ENCODE measurements at places on chromosomes 1 and 21.

GRCh38 chr1:87478231-87478630 lies 149.6 kb downstream of the LMO4 start:
- no peak for DNase-seq

GRCh38 chr1:4805987-4806386 lies 151.6 kb downstream of the AJAP1 start:
- DNase-seq = no peak

DNA sequence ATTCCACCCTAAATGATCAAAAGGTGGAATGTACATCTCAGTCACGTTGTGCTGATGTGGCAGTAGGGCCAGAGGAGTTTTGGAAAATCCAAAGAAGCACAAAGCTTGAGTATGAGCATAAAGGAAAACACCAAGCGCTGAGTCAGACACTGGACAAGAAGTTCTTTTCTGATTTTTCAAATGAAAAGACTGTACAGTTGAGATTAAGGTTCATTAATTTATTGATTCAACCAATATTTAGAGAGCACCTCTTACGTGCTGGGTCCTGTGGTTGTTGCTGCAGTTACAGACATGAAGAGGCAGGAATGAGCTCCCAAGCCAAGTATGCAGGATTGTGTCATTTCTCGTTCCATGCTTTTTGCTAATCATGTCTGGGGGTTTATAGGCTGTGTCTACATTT lies 28.9 kb upstream of the APP start:
- DNase-seq = no peak

DNA sequence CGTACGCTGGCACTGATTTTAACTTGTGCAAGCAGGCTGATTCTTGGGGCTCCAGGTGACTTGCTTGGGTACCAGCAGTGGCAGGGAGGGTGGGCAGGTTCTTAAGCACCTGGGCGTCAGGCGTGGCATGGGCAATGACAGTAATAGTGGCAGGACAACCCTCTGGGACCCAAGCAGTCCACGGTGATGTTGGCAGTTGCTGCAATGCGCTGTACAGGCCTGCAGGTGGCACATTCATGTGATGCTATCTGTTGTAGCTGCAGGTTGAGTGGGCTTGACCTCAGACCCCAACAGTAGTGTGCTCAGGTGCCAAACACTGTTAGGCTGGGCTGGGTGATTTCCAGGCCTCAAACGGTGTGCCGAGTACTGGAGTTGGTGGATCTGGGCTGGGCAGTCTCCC lies 10.2 kb upstream of the OR10J4 start:
- DNase-seq = no peak

DNA sequence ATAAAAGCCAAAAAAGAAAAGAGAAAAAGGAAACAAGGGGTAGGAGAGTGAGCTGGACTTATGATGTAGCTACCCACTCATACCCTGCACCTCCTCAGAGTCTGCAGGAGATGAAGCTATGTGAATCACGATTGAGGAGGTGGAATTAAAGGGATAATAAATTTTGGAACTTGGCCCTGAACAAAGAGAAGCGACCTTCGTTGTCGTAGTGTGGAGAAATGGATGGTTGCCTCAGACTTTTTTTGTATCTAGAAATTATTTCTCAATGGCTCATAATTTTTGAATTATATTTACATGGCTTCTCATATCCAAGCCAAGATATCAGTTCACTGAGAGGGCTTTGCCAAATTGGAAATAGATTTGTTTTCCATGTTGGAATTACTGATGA lies 37.8 kb upstream of the SIPA1L2 start:
- DNase-seq = no peak

DNA sequence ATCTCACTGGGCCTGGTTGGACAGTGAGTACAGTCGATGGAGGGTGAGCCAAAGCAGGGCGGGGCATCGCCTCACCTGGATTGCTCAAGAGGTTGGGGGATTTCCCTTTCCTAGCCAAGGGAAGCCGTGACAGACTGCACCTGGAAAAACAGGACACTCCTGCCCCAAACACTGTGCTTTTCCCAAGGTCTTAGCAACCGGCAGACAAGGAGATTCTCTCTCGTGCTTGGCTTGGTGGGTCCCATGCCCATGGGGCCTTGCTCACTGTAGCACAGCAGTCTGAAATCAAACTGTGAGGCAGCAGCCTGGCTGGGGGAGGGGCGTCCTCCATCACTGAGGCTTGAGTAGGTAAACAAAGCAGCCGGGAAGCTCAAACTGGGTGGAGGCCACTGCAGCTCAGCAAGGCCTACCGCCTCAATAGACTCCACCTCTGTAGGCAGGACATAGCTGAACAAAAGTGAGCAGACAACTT lies 11.3 kb downstream of the C1orf105 start:
- no peak for DNase-seq

GRCh38 chr1:78375996-78376395 lies 114.8 kb upstream of the PTGFR start:
- DNase-seq = no peak

DNA sequence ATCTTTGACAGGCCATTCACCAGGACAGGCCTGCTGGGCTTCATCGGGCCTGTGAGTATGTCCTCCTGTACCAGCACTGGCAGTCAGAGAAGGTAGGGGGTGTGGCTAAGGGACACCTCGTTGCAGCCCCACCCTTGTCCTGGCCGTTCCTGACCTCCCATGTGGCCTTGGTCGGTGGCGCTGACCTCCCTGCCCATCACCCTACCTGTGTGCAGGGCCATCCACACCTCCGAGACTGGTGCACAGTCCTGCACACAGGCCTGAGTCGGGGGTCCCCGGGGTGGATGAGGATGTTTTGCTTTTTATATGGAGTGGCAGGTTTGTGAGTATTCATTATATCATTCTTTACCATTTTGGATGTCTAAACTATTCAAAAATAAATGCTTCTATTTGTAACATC lies 59.0 kb downstream of the S100B start:
- no peak for DNase-seq

GRCh38 chr21:41188486-41189149 lies 20.7 kb downstream of the BACE2 start:
- no peak for DNase-seq

DNA sequence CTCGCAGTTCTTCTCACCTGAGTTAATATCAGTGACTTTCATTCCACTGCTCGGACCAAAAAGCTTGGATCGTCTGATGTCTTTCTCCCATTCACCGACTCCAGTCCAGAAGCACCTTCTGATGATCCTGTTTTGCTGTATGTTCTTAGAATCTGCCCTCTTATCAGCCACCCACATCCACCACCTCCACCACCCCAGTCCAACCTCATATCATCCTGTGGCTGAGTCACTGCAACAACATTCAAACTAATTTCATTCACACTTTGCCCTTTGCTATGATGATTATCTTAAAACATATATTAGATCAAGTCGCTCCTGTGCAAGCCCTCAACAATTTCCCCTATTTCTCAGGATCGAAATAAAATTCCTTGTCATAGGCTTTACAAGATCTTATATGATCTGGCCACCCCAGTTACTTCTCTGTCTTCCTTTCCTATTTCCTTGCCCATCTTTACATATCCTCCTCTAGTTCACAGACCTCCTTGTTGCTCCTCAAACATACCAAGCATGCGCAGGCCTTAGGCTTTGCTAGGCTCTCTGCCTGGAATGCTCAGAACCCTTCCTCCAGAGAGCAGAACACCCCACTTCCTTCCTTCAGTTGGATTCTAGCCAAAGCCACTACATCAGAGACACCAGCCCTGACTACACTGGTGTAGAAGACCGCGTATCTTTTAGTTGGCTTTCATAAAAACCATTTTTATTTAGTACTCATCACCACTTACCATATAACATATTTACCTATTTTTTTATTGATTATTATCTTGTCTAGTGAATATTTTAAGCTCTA lies 335.7 kb upstream of the GREM2 start:
- no peak for DNase-seq

GRCh38 chr1:47280142-47280541 lies 33.8 kb downstream of the STIL start:
- DNase-seq = no peak

DNA sequence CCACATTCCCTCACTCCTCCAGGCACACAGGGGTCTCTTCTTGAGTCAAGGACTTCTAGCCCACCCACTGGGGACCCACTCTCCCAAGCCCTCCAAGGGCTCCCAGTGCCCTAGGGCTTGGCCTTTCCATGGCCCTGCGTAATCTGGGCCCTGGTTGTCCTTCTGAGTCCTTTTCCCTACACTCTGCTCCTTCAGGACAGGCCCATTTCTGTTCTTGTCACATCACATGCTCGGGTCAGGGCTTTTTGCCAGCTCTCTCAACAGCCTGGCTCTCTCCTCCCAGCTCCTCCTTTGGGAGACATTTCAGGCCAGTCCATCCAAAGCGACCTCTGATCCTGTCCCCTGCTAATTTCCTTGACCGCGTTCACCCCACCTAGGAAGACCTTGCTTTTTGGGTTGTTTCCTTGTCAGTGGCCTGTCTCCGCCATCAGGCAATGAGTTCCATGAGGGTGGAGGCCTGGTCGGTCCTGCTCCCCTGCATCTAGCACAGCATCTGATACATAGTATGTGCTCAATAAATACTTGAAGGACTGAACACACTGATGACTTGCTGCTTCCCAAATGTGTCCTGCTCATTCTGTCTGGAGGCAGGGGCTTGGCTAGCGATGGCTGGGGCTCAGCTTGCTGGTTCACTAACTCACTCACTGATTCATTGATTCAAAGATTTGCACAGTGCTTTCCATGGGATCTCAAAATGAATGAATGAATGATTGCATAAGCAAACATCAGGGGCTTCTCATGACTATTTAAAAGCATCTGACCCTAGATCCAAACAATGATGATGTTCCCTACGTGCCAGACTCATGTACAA lies 44.8 kb downstream of the DHRS3 start:
- no peak for DNase-seq

GRCh38 chr1:112735752-112736151 lies 20.6 kb upstream of the PPM1J start:
- DNase-seq = no peak

DNA sequence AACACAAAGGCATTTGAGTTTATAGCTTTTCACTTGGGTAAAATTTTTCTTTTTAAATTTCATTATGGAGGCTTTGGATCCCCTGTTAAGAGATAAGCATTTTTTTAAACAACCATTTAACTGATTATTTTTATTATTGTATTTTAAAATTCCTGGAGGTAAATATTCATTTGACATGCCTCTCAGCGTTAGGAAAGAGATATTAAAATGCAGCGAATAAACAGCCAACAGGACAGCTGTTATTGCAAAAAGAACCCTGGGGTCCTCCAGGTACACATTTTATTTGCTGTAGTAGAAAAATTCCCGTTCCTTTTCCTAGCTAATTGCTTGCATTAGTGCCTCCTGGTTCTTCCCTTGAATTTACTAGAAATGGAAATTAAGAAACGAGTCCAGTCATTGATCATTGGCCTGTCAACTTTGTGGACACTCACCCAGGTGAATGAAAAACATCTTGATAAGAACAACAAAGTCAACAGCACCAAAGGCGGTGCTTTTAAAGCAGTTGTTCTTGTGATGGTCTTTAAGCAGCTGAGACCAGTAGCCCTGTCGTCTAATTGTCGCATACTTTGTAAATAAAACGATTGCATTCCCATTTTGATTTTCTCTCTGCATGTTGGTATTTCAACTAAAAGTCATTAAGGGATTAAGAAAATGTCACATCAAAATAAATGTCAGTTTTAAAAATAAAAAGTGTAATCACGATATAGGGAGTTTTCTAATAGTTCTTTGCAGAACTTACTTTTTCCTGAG lies 282.4 kb downstream of the GRIK1 start:
- no peak for DNase-seq

DNA sequence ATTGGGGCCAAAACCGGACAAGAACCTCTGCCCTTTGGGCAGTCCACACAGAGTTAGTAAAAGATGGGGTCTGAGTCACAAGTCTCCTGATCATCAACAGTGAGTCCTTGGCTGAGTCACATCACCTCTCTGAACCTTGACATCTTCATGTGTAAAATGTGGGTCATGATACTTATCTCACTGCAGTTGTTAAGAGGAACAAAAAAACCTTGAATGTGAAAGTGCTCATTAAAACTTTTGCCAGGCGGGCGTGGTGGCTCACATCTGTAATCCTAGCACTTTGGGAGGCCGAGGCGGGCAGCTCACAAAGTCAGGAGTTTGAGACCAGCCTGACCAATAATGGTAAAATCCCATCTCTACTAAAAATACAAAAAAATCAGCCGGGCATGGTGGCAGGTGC lies 15.7 kb downstream of the S100A16 start:
- no peak for DNase-seq

DNA sequence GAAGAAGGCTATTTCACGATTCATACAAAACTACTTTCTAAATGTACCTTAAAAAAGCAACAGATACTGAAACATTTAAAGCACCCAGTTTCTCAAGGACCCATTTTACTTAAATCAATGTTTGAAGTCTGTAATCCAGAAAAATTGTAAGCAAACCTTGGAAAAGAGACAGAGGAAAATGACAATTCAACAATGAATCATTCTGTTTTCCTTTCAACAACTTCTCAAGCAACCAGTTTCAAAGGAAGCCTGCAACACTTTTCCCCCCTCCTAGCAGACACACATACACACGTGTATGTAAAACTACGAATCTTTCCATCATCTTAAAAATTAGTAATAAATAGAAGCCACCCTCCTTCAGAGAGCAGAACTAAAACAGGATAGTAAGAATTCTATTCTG lies 1.2 kb downstream of the RERE start:
- no peak for DNase-seq

DNA sequence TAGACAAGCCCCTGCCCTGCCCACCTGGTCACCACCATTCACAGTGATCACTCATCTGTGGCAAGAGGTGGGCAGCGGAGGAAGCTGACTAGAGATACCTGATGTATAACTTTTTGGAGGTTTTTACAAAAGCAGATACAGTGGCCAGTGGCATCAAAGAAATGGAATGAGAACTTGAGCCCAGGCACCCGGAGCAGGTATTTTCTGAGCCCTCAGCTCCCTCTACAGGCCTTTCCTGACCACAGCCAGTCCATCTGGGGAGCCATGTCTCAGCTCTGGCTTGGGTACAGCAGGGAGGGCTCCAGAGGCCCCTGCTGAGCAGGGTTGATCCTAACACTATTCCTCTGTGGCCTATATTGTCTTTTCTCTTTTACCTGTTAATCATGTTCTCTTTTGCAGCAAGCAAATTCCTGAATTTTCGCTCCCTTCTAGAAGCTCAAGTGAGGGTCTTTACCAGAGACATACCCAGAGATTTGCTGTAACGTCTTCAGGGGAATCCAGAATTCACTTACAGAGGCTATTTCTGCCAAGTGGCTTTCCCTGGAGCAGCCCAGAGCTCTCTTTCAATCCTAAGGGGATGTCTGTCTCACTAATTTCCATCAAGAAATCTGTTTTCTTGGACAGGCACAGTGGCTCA lies 27.3 kb downstream of the GPR157 start:
- no peak for DNase-seq

DNA sequence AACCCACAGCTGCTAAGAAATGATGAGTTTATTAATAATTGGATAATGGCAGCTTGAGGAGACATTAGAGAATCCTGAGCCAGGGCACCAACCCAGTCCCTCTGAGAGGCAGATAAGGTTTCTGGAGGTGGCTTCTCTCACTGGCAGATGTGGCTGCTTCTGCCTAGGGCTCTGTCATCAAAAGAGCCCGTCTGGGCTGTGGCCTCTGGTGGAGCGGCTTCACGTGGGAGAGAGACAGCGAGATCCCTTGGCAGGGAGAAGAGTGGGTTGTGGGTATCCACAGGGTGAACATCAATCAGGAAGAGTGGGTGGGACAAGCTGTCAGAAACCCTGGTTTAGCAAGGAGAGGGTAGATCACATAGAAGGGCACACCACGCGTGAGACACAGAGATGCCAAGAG lies 30.0 kb downstream of the VWA5B1 start:
- no peak for DNase-seq

GRCh38 chr21:44337941-44338895 lies 972 bp downstream of the CFAP410 start:
- peak; percentile 45 for DNase-seq

Data from NCI-H1105 (cell line).